ENCODE measurements at places on chromosomes 2 and 18. TPM values are rescaled to one million over a fixed set of nuclear protein-coding genes. Genes with fewer than 3 reads are reported as not detected.
A peak's percentile ranks its signal among the peaks of the same experiment; 100 is the strongest.

GRCh38 chr2:228181098-228182019, at the start of gene SPHKAP:
TSS of gene SPHKAP (minus strand) at chr2:228181687. CDS start at chr2:228181598, 89 bp downstream.
- H3K27me3 ChIP-seq: peaks cover 79% of the 10 kb centered on the region
- H3K36me3 ChIP-seq: no peaks in the 10 kb centered on the region
- H3K4me1 ChIP-seq: peaks cover 4% of the 10 kb centered on the region
- H3K27ac ChIP-seq: no peak within 1 kb of the TSS
- DNase-seq: no peak

DNA sequence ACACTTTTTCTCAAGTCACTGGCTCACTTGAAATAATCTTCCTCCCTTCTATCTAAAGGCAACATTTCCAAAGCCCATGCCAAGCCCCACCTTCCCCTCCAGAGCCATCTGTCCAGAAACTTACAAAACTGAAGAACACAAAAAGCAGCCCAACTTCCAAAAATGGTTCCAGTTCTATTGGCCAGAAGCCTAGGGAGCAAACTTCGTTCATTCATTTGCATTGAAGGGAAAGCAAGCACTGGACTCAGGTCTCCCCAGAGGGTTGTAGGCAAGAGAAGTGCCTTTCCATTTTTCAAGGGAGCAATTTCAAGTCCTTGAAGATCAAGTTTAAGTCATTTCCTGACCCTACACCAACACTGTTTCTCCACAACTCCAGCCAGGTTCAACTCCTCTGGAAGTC, 585.0 kb downstream of the BCL11A start:
- no peak for DNase-seq
- no peak overlapping the region for H3K27ac ChIP-seq
- H3K27me3 ChIP-seq: no peaks in the 10 kb centered on the region
- no peaks in the 10 kb centered on the region for H3K4me1 ChIP-seq

DNA sequence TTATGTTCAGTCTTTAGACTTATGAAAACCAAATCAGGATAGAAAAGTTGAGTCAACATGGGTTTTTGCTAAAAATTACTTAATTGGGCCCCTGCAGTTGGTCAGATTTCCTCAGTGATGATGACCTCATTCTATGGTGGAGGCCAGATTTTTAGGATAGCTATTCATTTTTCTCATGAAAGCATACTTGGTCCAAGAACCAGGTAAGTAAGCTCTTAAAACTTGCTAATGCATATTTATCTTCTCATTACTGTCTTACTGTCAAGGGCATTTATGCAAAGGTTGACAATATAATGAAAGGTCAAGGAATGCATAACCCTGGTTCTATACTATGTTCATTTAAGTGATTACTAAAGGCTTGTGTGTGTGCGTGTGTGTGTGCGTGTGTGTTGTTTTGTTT, 650.6 kb downstream of the SATB2 start:
- no peaks in the 10 kb centered on the region for H3K27me3 ChIP-seq
- no peaks in the 10 kb centered on the region for H3K36me3 ChIP-seq
- no peaks in the 10 kb centered on the region for H3K4me1 ChIP-seq

CERKL gene
- total RNA-seq: not detected

SEPTIN10 gene
- total RNA-seq: 69.1 TPM

NEU4 gene
- 1.8 TPM for total RNA-seq

DNA sequence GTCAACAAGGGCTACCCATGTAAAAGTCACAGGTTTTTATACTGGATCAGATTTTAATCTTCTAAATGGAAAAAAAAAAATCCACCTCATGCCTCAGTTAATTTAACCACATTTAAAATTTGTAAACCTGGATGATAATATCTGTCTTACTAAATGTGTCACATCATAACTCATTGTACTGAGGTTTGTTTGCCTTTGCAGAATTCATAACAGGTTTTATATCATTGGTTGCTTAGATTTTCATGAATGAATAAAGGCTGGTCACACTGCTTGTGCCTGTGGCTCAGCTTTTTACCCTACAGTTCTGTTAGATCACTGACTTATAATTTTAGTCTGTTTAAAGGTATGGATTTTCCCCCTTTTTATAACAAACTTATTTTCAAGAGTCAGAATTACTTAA, 48.9 kb downstream of the PSMD14 start:
- no peak for DNase-seq
- peaks cover 9% of the 10 kb centered on the region for H3K4me1 ChIP-seq
- no peaks in the 10 kb centered on the region for H3K27me3 ChIP-seq
- H3K27ac ChIP-seq: no peak overlapping the region

CD207 gene
- not detected for total RNA-seq

- H3K4me1 ChIP-seq: no peaks in the 10 kb centered on the region
- no peak overlapping the region for H3K27ac ChIP-seq
- peaks cover 28% of the 10 kb centered on the region for H3K27me3 ChIP-seq
- H3K4me3 ChIP-seq: no peak overlapping the region
- DNase-seq: no peak
Measured at GRCh38 chr18:4987452-4988405, 209.3 kb downstream of the AKAIN1 start.

GRCh38 chr2:39689876-39690275, 24.2 kb downstream of the TMEM178A start:
- no peaks in the 10 kb centered on the region for H3K27me3 ChIP-seq
- H3K4me3 ChIP-seq: no peak overlapping the region
- peaks cover 3% of the 10 kb centered on the region for H3K4me1 ChIP-seq
- peaks cover 4% of the 10 kb centered on the region for H3K36me3 ChIP-seq
- H3K27ac ChIP-seq: no peak overlapping the region
- DNase-seq: no peak

DNA sequence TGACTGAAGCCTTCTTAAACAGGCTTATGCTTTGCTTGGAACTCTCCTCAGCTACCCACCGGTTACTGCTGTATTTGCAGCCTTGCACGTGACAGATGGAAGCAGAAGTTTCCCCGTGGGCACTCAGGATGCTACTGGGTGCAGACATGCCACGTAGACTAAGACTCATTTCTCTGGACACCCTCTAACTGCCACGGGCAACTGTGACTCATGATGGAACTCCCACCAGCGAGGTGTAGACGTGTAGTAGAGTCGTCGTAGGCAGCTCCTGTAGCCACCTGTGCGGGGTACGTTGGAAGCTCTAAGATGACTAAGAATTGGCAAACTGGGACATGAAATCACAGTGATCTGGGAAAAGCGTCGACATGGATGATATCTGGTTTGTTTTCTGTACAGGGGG, 27.5 kb downstream of the TSHZ1 start:
- H3K27ac ChIP-seq: peak overlapping the region; percentile 54
- no peak for DNase-seq
- peaks cover 53% of the 10 kb centered on the region for H3K4me1 ChIP-seq
- H3K27me3 ChIP-seq: no peaks in the 10 kb centered on the region
- H3K4me3 ChIP-seq: no peak overlapping the region

GRCh38 chr2:223368481-223368880, 233.7 kb downstream of the SCG2 start:
- no peak for DNase-seq
- H3K36me3 ChIP-seq: no peaks in the 10 kb centered on the region
- H3K4me1 ChIP-seq: no peaks in the 10 kb centered on the region
- H3K27me3 ChIP-seq: peaks cover 32% of the 10 kb centered on the region

DNA sequence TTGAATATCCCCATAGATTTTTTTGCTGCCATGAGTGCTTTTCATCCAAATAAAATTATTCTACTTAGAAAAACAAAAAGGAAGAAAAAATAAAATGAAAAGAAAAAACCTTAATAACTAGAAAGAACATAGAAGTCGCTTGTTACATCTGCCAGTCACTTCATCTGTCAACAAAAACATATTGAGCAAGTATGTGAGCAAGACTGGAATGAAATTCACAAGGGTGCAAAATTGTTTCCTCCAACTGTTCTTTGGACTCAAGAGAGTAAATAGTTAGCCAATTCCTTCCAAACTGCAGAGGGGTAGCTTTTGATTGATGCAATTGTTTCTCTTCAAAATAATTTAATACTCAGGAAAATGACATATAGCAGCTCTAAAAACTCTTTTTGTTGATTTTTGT, 336.3 kb upstream of the CDH7 start:
- H3K27me3 ChIP-seq: no peaks in the 10 kb centered on the region
- H3K36me3 ChIP-seq: no peaks in the 10 kb centered on the region
- DNase-seq: no peak
- no peak overlapping the region for H3K4me3 ChIP-seq
- H3K4me1 ChIP-seq: peaks cover 2% of the 10 kb centered on the region

AGXT gene
- not detected for total RNA-seq

GRCh38 chr2:198385326-198385725, 580.9 kb downstream of the PLCL1 start:
- DNase-seq: no peak
- H3K36me3 ChIP-seq: no peaks in the 10 kb centered on the region
- H3K4me1 ChIP-seq: no peaks in the 10 kb centered on the region
- H3K27me3 ChIP-seq: peaks cover 28% of the 10 kb centered on the region
- H3K4me3 ChIP-seq: no peak overlapping the region

- peaks cover 13% of the 10 kb centered on the region for H3K4me1 ChIP-seq
- no peak overlapping the region for H3K4me3 ChIP-seq
- no peaks in the 10 kb centered on the region for H3K27me3 ChIP-seq
- no peak for DNase-seq
Measured at GRCh38 chr2:186887107-186888090, 38.4 kb upstream of the ZSWIM2 start.

NTSR2 gene
- not detected for total RNA-seq

THSD7B gene
- total RNA-seq: 0.16 TPM

SIX2 gene
- 0.11 TPM for total RNA-seq

LIMS4 gene
- total RNA-seq: 1.2 TPM

- no peak for DNase-seq
- peaks cover 27% of the 10 kb centered on the region for H3K27me3 ChIP-seq
- H3K4me1 ChIP-seq: no peaks in the 10 kb centered on the region
- H3K4me3 ChIP-seq: no peak overlapping the region
- H3K27ac ChIP-seq: no peak overlapping the region
- no peaks in the 10 kb centered on the region for H3K36me3 ChIP-seq
Measured at GRCh38 chr18:57084331-57085271, 62.3 kb upstream of the BOD1L2 start.

MRO gene
- total RNA-seq: 0.40 TPM

- H3K36me3 ChIP-seq: peaks cover 9% of the 10 kb centered on the region
- no peak for DNase-seq
- H3K27ac ChIP-seq: peak overlapping the region; percentile 3
- H3K4me3 ChIP-seq: no peak overlapping the region
- H3K4me1 ChIP-seq: peaks cover 22% of the 10 kb centered on the region
Measured at GRCh38 chr2:115183144-115183543, 740.7 kb downstream of the DPP10 start.

Measured in mesothelial cell of epicardium (in vitro differentiated cells).